ENCODE measurements at places on chromosomes 3 and 15. TPM values are rescaled to one million over a fixed set of nuclear protein-coding genes. Genes with fewer than 3 reads are reported as not detected.

DNA sequence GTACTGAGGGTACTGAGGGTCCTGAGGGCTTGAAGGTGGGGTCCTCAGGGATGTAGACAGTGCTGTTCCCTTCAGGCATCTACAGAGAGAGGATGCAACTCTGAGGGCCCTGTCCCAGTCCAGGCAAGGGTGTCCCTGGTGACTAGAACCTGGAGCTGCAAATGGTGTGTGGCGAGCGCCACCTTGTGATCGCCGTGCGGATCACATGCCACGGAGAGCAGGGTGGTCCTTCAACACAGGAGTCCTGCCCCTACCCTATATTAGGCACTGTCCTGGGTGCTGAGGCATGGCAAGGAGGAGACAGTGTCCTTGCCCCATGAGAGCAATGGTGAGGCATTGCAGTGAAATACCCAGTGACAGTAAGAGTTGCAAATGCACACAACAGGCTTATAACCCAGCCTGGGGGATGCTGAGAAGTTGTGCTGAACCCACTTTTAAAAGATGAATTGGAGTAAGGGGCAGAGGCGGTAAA is 23.6 kb downstream of the RHCG start:
- H3K4me3 ChIP-seq = no peak overlapping the region
- no peaks in the 10 kb centered on the region for H3K36me3 ChIP-seq
- no peaks in the 10 kb centered on the region for H3K27me3 ChIP-seq

- peaks cover 2% of the 10 kb centered on the region for H3K4me1 ChIP-seq
- no peak overlapping the region for H3K4me3 ChIP-seq
- DNase-seq = no peak
- H3K27ac ChIP-seq = no peak overlapping the region
- H3K36me3 ChIP-seq = no peaks in the 10 kb centered on the region
- H3K27me3 ChIP-seq = peaks cover 5% of the 10 kb centered on the region
Observed at GRCh38 chr15:82052751-82053150, 6.9 kb upstream of the MEX3B start.

GRCh38 chr3:73955494-73956070 is 330.8 kb upstream of the PDZRN3 start:
- H3K4me3 ChIP-seq = no peak overlapping the region
- H3K4me1 ChIP-seq = no peaks in the 10 kb centered on the region
- H3K36me3 ChIP-seq = no peaks in the 10 kb centered on the region
- H3K27me3 ChIP-seq = no peaks in the 10 kb centered on the region
- DNase-seq = no peak

STRIT1 gene
- total RNA-seq = 0.38 TPM

DNA sequence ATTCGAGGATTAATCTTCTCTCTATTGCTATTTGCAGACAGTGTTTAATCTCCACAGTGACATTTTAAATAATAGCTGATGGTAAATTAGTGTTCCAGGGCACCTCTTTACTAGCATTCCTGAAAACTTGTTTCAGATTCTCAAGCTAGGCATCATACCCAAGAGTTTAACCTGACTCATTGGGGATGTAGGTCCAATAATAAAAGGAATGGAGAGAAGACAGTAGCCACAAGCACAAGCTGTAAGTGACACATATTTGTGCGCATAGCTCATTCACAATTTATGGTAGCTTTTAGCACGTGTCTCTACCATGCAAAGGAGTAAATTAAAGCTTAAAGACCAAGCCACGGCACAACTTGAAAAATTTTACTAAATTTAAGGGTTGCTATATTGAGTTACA is 171.3 kb upstream of the FAM3D start:
- no peak overlapping the region for H3K4me3 ChIP-seq
- no peaks in the 10 kb centered on the region for H3K27me3 ChIP-seq
- no peaks in the 10 kb centered on the region for H3K4me1 ChIP-seq
- no peak for DNase-seq

GOLGA6L10 gene
- total RNA-seq = 4.0 TPM

TIGIT gene
- not detected for total RNA-seq

ISG20 gene
- 2.9 TPM for total RNA-seq

SLC12A1 gene
- total RNA-seq = 1.0 TPM

GRCh38 chr3:4988983-4989834 is 10.0 kb downstream of the BHLHE40 start:
- H3K27ac ChIP-seq = no peak overlapping the region
- H3K4me3 ChIP-seq = no peak overlapping the region
- peaks cover 6% of the 10 kb centered on the region for H3K27me3 ChIP-seq
- DNase-seq = no peak
- no peaks in the 10 kb centered on the region for H3K36me3 ChIP-seq
- H3K4me1 ChIP-seq = no peaks in the 10 kb centered on the region

GCNT3 gene
- total RNA-seq = not detected

DNA sequence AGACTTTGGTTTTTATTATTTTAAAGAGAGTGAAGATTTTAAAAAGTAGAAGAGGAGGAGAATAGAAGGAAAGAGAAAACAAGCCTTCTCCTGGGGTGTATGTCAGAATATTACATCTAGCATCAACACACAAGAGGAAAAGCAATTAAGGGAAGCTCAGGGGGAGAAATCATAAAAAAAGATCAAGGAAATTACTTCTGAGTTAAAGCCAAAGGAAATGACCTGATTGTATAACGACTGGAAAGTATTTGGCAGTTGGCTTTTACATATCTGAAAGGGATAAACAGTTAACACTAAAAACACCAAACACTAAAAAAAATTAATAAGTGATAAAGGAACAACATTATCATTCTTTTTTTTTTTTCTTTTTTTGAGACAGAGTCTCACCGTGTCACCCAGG is 58.4 kb downstream of the CPNE4 start:
- H3K27me3 ChIP-seq = no peaks in the 10 kb centered on the region
- no peak overlapping the region for H3K27ac ChIP-seq
- no peak overlapping the region for H3K4me3 ChIP-seq
- H3K4me1 ChIP-seq = no peaks in the 10 kb centered on the region
- H3K36me3 ChIP-seq = no peaks in the 10 kb centered on the region

THRB gene
- 3.9 TPM for total RNA-seq

P2RY1 gene
- total RNA-seq = 25.2 TPM

PRSS50 gene
- 0.47 TPM for total RNA-seq

GHSR gene
- total RNA-seq = not detected

TP63 gene
- total RNA-seq = not detected

DNA sequence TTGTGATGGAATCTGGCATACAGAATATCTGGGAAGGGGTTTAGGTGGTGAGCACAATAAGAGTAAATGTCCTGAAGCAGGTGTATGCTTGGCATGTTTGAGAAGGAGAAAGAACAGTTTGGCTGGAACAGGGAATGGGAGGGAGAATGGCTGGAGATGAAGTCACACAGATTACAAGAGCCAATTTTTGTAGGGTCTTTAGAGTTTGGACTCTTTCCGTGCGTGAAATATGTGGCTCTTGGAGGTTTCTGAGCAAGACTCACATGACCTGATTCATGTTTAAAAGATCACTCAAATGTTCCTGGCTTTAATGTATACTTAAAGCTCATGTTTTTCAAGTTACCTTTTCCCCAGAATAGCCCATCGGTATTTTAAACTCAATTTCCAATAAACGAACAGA is 32.8 kb downstream of the SPRED1 start:
- no peaks in the 10 kb centered on the region for H3K27me3 ChIP-seq
- no peak overlapping the region for H3K4me3 ChIP-seq
- no peak for DNase-seq
- no peak overlapping the region for H3K27ac ChIP-seq
- H3K4me1 ChIP-seq = no peaks in the 10 kb centered on the region

- H3K36me3 ChIP-seq = no peaks in the 10 kb centered on the region
- H3K27me3 ChIP-seq = peaks cover 25% of the 10 kb centered on the region
- H3K27ac ChIP-seq = no peak overlapping the region
- no peak overlapping the region for H3K4me3 ChIP-seq
Observed at GRCh38 chr3:39814007-39814406, 4.6 kb downstream of the MYRIP start.

- no peak for DNase-seq
- peak overlapping the region; percentile 90 for H3K27ac ChIP-seq
- H3K4me3 ChIP-seq = no peak overlapping the region
Observed at GRCh38 chr3:65953881-65954733, 84.6 kb downstream of the MAGI1 start.

LYZL4 gene
- total RNA-seq = not detected

SPESP1 gene
- total RNA-seq = not detected

GOLGA6A gene
- total RNA-seq = 3.3 TPM

Measured in H1 (cell line).